T47D (cell line): ENCODE measurements at places on chromosomes 7 and 10.

DNA sequence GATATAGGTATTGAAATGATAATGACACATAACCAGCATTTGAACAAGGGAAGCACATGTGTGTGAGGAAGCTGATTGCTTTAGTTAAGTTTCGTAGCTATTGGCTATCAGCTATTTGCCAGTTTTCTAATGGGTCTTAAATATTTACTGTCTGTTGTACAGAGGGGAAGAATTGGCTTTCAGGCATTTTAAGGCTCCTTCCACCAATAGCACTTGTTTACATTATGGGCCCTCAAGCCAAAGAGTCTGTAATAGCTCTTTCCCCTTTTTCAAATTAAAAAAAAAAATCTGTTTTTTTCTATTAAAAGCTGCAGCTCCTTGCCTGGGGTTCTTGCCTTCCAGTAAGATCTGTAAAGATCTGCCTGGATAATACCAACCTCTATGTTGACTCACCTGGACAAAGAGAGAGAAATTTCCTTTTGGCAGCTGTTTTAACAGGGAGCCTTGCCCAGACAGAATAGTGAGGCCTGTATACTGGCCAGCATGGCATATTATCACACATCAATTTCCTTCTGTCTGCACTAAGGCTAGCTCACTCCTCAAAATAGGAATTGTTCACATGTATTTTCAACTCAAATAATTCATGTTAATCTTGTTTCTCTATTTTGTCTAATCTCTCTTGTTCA, 104.7 kb upstream of the LRGUK start:
- no peak for DNase-seq

DNA sequence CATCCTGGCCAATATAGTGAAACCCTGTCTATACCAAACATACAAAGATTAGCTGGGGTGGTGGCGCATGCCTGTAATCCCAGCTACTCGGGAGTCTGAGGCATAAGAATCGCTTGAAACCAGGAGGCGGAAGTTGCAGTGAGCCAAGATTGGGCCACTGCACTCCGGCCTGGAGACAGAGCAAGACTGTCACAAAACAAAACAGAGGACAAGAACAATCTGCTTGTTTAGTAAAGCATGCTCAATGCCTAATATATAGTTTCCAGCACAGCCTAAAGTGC, 1.8 kb upstream of the SEC24C start:
- no peak for DNase-seq

- DNase-seq = no peak
Observed at GRCh38 chr7:94350734-94351133, 44.0 kb upstream of the COL1A2 start.

GRCh38 chr10:131750171-131750895, 150.5 kb upstream of the PPP2R2D start:
- no peak for DNase-seq
